ENCODE measurements at places on chromosomes 7 and 10.
A peak's percentile ranks its signal among the peaks of the same experiment; 100 is the strongest.

DNA sequence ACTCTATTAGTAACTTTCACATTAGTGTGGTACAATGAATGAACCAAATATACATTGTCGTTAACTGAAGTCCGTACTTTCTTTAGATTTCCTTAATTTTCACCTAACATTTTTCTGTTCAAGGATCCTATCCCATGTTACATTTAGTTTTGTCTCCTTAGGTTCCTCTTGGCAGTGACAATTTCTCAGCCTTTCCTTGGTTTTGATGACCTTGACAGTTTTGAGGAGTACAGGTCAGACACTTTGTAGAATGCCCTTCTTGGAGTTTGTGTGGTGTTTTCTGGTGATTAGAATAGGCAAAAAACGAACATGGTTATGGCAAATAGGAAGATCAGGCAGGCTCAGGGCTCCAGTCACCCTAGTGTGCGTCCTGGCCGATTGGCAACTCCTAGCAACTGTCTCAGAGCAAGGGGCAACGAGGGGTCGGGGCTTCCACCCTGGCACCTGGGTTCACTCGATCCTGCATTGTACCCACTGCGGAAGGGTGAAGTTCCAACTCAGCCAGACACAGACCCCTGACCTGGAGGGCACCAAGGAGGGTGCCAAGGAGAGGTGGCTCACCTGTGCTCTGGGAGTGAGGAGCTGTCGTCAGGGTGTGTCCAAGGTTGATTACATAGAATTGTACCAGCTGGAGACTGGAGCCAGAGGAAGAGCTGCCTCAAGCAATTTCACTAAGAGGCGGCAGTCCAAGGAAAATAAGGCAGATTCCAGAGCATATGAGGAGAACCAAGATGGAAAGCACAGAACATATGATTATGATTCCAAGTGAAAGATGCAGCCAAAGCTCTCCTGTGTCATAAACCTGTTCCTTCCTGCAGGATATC lies 37.5 kb downstream of the PAPSS2 start:
- DNase-seq = no peak

GRCh38 chr7:142654398-142654797 lies 94.9 kb upstream of the PRSS1 start:
- no peak for DNase-seq

- DNase-seq = peak; percentile 78
These were observed 62.6 kb downstream of the COL13A1 start for GRCh38 chr10:69864321-69864720.

- no peak for DNase-seq
These were observed 132.3 kb upstream of the CHST15 start for GRCh38 chr10:124225467-124226270.

GRCh38 chr7:92633211-92633906 lies 43.2 kb upstream of the FAM133B start:
- DNase-seq = peak; percentile 53

GRCh38 chr7:14899030-14899429 lies 3.5 kb downstream of the DGKB start:
- DNase-seq = no peak

DNA sequence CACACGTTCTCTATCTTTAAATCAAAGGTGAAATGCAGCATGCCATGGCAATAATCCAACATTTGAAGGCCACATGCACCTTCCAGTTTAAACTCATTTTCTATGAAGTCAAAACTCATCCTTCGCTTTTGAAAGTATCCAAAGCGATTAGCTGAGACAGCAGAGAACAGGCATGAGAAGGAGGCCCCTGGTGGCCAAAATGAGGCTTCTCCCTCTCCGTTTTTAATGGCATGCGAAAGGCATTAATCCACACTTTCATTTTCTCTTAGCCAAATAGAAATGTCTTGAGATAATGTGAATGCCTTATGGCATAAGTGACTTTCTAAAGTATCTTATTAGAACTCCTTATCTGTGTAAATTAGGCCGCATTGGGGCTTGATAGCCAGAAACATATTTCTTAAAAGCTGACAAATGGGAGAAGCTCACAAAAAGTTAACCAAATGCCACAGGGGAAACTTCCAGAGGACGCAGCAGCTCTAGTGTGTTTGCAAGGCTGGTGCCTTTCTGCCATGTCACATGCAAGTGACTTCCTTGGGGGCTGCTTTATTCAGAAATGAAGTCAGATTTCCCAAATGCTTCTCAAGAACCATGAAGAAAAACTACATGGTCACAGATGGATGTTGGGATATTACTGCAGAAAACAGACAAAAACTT lies 1189.6 kb downstream of the SORCS1 start:
- peak; percentile 44 for DNase-seq

- no peak for DNase-seq
These were observed 27.1 kb downstream of the NMT2 start for GRCh38 chr10:15141136-15142054.

- no peak for DNase-seq
These were observed 51.9 kb downstream of the SEMA3A start for GRCh38 chr7:84142726-84143125.

GRCh38 chr10:17190602-17191001 lies 10.9 kb downstream of the TRDMT1 start:
- no peak for DNase-seq

All from GM03348 (cell line).